ENCODE measurements at places on chromosomes 5 and 9.

DNA sequence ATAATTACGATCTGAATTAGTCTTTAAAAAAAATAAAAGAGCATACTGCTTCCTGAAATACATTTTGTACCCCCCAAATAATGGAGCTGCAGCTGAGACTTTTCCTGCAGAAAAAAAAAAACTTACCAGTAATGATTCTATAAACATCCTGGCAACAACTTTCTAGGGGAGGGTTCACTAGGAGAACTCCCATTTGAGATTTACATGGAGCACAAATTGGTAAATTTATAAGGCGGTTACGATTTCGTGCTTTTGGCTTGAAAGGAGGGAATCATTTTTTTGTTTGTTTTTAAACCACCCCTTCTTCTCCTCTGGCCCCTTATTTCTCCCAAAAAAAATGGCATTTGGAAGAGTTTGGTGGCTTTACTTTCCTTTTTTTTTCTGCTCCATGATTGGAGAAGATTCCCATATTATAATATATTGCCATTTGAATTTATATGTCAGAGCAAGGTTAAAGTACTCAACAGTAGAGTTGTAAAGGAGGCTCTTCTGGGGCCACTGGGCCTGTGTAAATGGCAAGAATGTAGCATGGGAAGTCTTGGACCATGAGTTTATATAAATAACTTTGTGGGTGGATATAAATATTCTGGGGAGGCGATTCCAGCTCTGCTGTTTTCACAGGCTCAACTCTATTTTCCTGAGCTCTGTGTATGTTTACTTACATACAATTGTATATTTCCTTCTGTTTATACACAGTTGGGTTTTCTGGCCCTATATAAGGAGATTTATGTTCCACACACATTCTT lies 159.9 kb downstream of the CSNK1G3 start:
- no peak for DNase-seq

GRCh38 chr5:102996011-102996575 lies 123.8 kb downstream of the GIN1 start:
- DNase-seq, result no peak

GRCh38 chr9:8733131-8733954 lies 933.8 kb upstream of the DMAC1 start:
- no peak for DNase-seq

DNA sequence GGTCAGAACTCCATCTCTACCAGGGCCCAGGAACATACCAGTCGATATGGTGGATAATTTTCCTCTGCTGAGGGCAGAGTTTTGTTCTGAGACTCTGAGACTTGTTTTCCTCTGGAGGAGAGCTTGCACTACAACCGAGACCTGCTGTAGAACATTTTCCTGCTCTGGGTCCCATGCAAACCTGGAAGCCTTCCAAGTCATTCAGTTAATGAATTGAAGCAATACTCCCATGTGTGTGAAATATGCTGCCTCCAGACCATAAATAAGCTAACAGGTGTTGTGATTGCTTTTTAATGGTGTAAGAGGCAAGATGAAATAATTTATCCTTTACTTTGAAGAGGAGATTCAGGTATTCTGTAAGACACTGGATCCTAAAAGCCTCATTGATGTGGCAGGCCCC lies 372.8 kb downstream of the TMEM167A start:
- no peak for DNase-seq

GRCh38 chr5:125408448-125409233 lies 662.2 kb upstream of the ZNF608 start:
- DNase-seq, result peak; percentile 79

- DNase-seq, result no peak
Measured at GRCh38 chr5:105213078-105213477, 1650.5 kb upstream of the NUDT12 start.

- DNase-seq, result no peak
Measured at GRCh38 chr5:168066536-168067208, 224.8 kb upstream of the WWC1 start.

GRCh38 chr9:4106081-4106759 lies 193.6 kb downstream of the GLIS3 start:
- no peak for DNase-seq

- no peak for DNase-seq
Measured at GRCh38 chr5:67511911-67512310, 315.3 kb upstream of the CD180 start.

GRCh38 chr9:122579874-122580273 lies 3.3 kb downstream of the OR1L8 start:
- no peak for DNase-seq

DNA sequence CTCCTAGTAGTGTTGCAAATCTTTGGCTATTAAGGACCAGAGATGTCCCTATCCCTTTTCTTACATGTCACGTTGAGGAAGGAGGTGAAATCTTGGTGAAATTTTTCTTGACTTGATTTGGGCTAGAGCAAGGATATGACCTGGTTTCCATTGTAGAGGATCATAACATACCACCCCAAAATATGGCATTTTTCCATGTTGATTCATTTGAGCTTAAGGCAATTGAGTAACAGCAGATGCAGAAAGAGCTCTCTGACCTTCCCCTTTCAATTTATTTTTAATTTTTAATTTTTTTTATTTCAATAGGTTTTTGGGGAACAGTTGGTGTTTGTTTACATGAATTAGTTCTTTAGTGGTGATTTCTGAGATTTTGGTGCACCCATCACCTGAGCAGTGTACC lies 61.2 kb upstream of the MAP1B start:
- no peak for DNase-seq

- DNase-seq, result no peak
Measured at GRCh38 chr5:41772785-41773442, 97.3 kb downstream of the OXCT1 start.

GRCh38 chr9:108434502-108434901 lies 421.3 kb downstream of the ACTL7B start:
- DNase-seq, result no peak

GRCh38 chr9:20197976-20198685 lies 409.3 kb upstream of the SLC24A2 start:
- DNase-seq, result no peak

- no peak for DNase-seq
Measured at GRCh38 chr5:165305596-165305995, 1800.2 kb downstream of the MAT2B start.

GRCh38 chr9:77663754-77664153 lies 15.6 kb upstream of the GNA14 start:
- no peak for DNase-seq

DNA sequence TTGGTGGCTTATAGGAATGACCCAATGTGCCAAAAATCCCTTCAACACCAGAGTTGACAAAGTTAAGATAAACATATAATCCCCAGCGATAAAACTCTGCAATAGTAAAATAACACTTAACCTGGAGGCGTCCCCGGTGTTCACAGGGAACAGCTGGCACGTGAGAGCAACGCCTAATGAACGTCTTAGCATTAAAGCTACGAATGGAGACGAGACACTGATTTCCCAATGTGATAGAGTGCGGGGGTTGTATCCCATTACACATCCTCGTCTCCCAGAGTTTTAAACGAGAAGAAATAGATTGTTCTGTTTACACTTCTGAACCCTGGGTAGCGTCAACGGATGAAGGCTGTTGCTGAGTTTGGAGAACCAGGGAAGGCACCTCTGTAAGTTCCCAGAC lies 57.6 kb downstream of the PTCH1 start:
- DNase-seq, result no peak

Measured in NCI-H226 (cell line).